ENCODE measurements at places on chromosomes 1 and 21.

- no peak for DNase-seq
Observed at GRCh38 chr1:32321712-32322291, 14.2 kb downstream of the MARCKSL1 start.

GRCh38 chr1:6860401-6860800, 75.1 kb downstream of the CAMTA1 start:
- DNase-seq: no peak

GRCh38 chr1:2564815-2565374, 8.7 kb downstream of the TNFRSF14 start:
- no peak for DNase-seq

- no peak for DNase-seq
Observed at GRCh38 chr1:246147524-246148461, 359.3 kb downstream of the SMYD3 start.

DNA sequence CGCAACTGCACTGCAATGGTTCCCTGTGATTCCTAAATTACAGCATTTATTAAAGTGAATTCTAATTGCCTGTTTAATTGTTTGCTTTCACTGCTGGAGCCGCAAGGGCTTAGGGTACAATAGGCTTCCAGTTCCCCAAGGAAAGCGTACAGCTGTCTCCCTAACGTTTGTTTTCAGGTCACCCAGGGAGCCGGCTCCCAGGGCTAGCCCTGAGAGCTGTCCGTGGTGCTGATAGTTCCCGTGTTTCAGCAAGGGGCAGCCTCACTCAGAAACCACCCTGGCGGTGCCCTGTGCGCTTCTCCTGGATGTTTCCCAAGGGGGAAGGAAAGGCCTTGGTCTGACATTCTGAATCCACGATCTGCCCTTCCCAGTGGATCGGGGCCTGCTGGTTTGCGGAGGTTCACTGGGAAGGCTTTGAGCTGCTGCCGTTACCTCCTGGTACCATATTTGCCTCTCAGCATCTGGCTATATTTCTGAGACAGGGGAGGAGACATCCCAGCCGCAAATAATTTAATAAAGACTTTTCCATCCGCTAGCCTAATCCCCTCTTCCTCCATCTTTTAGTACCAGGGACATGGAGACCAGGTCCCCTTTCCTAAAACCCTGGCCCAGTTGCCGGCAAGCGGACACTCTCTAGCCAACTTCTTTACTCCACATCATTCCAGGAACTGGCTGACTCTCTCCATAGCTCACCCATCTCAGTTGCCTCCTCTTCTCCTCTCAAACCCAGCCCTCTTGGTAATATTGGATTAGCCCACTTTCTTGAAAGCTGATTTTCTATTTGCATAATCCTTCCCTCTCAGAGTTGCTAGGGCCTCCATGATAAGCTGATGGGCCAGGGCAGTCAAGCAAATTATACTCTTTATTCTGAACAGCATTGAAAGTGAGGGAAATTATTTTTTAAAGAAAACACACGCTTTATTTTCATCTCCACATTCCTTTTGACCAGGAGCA, 149.0 kb downstream of the IGSF21 start:
- no peak for DNase-seq

- DNase-seq: no peak
Observed at GRCh38 chr1:245537992-245538391, 383.2 kb downstream of the KIF26B start.
